DMS53 (cell line): ENCODE measurements at places on chromosomes 13 and 19.

- peak; percentile 73 for DNase-seq
Observed at GRCh38 chr13:97116754-97117153, 105.4 kb upstream of the MBNL2 start.

GRCh38 chr13:35499676-35500075 lies 23.2 kb upstream of the MAB21L1 start:
- no peak for DNase-seq

DNA sequence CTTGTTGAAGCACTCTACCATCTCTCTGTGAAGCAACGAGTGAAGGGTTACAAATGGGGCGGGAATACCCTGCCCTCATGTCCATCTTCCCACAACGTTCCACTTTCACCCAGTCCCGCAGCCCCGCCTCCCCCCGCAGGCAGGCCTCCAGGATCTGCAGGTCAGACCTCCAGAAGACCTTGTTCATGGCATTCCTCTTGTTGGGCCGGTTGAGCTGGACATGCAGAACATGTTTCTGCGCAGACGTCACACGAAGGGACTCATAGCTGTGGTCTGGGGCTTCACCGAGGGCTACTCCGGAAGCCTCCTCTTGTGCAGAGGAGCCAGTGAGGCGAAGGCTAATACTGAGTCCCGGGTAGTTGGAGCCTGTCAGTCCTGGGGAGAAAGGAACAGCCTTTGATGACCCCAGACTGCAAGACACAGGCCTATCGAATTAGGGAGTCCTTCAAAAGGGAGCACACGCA lies 420 bp downstream of the ECH1 start:
- peak; percentile 93 for DNase-seq

- DNase-seq, result no peak
Observed at GRCh38 chr13:40275155-40275554, 391.3 kb downstream of the FOXO1 start.

DNA sequence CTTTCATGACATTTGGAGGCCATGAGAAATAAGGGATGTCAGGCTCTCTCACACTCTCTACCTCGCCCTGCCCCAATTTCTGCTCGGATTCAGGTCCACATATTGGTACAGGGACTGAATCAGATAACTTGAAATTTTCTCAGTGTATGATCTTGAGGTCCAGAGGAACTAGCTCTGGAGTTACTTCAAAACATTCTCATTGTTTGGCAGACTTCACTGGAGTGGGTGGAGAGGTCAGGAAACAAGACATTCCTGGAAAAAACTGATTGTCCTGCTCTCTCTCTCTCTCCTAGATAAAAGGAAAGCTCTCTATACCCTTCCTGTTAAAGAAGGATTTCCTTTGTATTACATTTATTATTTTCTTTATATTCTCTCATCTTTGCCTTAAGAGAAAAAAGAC lies 428.1 kb upstream of the DACH1 start:
- no peak for DNase-seq

DNA sequence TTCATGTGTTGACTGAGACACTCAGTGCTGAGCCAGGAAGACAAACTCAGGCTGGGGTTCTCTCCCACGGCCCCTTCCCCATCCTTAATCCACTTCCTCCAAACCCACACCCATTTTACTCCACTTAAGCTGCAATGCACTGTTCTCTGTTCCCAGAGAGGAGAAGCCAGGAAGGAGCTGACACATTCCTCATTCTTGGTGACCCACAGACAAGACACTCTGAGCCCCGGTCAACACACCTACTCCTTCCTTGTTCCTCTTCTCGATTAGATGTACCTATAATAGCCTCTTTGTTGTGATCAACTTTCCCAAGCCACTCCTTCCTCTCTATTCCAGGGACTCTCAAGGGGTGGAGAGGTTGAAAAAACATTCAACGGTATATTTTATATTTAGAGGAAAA lies 47.1 kb downstream of the INSR start:
- DNase-seq, result no peak

GRCh38 chr19:30385666-30386065 lies 13.5 kb downstream of the ZNF536 start:
- DNase-seq, result no peak

DNA sequence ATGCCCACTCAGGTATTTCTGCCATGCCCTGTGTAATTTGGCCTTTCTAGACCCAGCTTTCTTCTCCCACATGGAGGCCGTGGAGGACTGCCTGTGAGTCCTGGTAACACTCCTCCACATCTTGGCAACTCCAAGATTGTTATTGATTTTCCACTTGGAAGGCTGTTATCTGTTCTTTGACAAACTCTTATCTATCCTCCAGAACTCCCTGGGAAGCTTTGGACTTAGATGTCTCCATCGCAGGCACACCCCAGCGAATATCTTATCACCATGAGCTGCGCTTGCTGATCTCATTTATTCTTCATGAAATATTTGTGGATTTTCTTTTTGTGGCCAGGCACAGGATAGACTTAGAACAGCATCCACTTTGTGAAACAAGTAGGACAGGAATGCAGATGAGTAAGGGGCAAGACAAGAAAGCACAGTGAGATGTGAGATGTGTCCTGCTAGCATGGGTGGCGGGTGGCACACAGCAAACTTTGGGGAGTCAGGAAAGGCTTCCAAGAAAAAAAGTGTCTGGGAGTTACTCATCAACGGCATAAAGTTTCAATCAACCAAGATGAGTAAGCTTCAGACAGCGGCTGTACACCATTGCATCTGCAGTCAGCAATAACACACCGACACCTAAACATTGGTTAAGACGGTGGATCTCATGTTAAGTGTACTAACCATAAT lies 84.5 kb upstream of the IRS2 start:
- DNase-seq, result no peak

DNA sequence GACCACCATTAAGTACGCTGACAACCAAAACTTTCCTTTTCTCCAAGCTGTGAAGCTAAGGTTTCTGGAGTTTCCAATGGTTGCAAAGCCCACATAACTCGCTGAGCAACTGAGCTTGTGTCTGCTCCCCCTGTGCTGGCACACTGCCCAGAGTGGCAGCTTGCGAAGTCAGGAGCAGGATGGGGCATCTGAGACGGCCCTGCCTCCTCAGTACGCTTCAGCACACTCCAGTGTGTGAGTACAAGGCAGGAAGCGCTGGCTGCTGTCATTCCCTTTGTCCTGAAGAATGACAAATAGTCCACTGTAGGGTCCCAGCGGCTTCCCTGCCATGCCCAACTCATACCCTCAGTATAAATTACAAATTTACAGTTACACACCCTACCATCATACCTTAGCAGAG lies 51.5 kb downstream of the SKA3 start:
- peak; percentile 96 for DNase-seq

GRCh38 chr19:1262623-1263123 lies 6.5 kb upstream of the CIRBP start:
- DNase-seq, result no peak
